Cortex of kidney (tissue), 1 donor: ENCODE measurements at places on chromosomes 13 and 19.

DNA sequence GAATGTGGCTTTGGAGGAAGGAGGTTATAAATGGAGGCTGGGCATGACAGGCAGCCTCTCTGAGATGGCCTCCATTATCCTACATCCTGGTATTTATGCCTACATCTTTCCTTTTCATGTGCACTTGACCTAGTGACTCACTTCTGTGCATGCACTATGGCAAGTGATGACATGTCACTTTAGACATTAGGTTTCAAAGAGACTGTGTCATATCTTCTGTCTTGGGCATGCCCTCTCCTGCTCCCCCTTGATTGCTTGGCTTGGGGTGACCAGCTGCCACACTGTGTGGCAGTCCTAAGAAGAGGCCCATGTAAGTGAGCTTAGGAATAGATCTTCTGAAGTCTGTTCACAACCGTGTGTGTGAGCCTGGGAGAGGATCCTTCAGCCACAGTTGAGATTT, 472.8 kb downstream of the FGF9 start:
- DNase-seq, result no peak

DNA sequence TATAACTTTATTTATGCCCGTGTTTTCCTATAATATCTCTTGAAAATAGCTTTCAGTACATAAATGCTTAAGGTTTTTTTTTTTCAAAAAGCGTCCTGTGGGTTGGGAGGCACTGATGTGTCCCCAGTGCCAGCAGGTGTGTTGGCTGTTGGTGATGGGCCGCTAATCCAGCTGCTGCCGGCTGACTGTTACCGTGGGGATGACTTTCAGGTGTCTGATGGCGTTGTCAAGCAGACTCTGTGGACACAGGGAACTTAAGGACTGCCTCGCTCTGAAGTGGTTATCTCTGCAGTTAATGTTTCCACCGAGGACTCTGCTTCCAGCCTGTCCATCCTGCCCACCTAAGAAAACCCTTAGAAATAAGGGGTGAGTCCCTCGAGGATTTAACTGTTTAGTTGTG, 94.5 kb downstream of the ANKRD10 start:
- no peak for DNase-seq

- DNase-seq, result no peak
Measured at GRCh38 chr13:66237411-66238062, 992.6 kb downstream of the PCDH9 start.

DNA sequence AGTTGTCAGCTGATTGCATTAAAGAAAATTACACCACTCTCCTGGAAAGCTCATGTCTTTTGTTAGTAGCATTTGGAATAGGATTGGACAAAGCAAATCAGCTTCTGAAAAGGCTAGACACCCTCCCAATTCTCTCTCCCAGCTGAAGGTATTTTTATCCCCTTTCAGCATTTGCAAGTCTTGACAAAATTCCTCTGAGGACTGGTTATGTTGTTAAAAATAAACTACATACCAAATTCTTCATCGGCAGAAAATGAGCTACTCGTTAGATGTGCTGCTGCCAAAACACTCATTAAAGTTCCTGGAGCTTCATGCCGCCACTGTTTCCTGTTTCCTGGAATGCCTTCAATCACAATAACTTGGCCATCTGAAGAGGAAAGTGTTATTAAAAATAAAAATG, 37.1 kb downstream of the UTP14C start:
- DNase-seq, result no peak

- no peak for DNase-seq
Measured at GRCh38 chr13:29884671-29885430, 34.4 kb upstream of the UBL3 start.

GRCh38 chr13:106117035-106117434, 418.4 kb downstream of the EFNB2 start:
- DNase-seq, result no peak

- DNase-seq, result no peak
Measured at GRCh38 chr13:53127373-53127772, 98.8 kb downstream of the OLFM4 start.

DNA sequence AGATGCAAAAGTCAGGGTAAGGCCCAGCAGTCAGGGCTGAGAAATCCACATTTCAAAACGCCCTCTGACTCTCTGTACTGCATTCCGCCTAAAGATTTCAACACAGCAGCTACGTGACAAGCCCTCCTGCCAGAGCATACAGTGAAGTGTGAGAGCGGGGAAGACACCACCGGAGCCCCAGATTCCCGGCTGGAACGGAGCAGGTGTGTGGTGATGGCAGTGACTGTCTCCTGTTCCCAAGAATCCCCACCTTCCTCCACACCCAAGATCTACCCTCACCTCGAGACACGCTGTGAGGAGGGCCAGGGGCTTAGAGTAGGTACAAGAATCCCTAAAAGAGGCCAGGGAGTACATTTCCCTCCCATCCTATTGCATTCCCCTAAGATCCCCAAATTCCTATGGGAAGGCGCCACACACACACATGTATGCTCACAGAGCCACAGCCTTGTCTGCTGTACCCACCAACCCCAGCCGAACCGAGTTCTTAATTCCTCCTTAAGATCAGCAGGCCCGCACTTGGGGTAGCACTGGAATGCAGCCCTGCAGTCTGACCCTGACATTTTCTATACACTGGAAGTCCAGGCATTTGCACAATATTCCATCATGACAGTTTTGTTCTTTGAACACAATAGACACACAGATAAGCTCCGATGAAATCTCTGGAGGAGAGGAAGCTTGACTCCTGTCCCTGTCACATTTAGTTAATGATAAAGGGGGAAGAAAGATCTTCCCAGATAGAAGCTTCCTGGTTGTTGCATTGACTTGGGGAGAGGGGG, 102.9 kb downstream of the FOXO1 start:
- DNase-seq, result no peak

DNA sequence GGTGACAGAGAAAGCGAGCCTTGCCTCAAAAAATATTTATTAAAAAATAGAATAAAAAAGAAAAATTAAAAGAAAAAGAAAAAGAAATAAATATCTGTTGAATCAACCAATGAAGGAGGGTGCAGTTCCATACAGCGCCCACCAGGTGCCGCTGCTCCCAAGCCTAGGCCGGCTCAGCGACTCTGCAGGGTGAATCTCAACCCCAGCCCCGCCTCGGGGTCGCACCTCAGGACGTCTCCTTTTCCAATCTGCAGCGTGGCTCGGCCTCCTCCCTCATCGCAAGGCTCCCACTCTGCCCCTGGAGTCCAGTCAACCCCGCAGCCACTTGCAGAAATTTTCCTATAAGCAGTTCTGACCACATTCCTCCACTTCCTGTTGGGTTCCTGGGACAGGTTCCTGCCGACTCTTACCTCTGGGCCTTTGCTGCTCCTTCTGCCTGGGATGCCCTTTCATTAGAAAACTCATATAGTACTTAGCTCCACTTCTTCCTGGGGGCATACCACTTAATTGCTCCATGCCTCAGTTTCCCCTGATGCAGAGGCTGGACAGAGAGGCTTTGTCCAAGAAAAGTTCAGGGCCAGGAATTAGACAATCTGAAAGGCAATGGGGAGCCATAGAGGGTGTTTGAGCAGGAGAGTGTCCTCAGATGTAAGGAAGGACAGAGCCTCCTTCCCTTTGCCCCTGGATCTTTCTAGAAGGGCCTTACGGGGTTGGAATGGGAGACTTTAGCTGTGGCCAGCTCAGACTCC, 24.3 kb downstream of the NFILZ start:
- DNase-seq, result no peak

DNA sequence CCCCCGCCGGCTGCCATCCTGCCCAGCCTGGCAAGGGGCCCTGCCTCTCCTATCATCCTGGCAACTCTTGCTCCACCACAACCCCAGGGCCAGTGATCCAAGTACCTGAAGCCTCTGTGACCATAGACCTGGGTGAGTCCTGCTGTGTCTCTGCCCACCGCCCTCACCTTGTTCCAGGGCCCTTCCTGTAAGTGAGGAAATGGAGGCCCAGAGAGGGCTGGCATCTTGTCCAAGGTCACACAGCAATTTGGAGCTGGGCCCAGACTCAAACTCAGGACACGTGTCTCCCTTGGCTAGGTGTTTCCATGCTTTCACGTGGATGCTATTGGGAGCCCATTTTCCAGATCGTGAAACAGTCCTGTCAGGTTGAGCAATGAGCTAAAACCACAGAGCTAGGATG, 3.7 kb downstream of the CREB3L3 start:
- DNase-seq, result no peak

DNA sequence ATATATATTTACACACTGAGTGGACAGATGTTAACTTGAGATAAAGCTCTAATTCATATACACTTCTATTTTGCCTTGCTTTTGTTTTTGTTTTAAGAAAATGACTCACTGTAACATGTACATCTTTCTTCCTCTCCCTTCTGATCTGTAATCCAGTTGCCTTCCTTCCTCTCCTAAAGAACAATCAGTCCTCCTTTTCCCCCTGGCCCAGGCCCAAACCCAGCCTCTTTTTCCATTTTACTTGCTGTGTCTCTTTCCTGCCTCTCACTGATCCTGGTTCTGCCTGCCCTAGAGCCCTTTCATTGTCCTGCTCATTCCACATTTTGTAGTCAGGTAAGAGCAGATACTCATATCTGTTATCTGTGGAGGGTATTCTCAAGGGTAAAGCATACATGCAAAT, 50.8 kb downstream of the ZAR1L start:
- DNase-seq, result no peak

DNA sequence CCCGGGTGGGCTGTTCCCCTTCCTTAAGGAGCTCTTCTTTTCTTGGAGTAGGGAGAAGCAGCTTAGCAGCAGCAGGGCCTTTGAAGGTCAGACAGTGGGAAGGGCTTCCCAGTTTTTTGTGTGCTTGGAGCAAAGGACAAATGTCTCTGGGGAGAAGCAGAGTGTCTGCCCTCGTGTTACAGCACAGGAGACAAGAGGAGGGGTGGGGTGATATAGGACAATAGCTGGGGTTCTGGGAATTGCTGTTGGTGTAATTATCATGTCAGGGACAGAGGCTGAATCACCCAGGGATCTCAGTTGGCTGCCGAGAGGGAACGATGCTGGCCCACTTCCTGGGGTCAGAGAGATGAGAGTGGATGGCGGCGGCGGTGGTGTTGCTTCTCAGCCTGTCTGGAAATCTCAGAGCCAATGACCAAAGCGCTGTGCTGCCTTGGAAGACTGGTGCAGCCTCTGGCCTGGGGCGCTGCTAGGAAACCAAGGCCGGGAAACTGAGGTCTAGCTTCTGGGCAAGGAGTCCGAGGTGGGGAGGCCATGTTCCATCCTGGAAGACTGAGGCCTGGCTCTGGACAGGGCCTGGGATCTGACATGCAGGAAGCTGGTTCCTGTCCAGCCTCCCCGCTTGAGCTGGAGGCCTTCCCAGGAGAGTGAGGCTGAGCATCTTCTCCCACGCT, 1.2 kb downstream of the INAFM1 start:
- no peak for DNase-seq

DNA sequence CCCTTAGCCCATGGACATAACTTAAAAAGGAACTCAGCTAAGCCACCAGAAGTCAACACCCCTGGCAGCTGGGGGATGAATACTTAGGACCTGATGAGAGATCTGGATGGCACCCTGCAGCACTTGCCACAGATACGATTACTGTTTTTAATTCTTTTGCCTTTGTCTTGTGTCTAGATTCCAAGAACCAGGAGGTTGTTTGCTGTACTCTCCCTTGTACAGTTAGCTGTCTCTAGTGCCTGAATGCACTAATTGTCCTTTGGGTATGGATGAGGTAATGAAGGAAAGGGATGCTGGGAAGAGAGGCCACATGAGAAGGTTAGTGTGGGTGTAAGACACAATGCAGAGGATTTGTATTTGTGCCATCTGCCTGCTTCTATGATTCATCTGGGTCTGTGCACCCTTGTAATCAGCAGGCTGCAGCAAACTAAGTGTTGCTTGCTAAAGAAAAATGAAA, 385.8 kb downstream of the KCNRG start:
- no peak for DNase-seq

DNA sequence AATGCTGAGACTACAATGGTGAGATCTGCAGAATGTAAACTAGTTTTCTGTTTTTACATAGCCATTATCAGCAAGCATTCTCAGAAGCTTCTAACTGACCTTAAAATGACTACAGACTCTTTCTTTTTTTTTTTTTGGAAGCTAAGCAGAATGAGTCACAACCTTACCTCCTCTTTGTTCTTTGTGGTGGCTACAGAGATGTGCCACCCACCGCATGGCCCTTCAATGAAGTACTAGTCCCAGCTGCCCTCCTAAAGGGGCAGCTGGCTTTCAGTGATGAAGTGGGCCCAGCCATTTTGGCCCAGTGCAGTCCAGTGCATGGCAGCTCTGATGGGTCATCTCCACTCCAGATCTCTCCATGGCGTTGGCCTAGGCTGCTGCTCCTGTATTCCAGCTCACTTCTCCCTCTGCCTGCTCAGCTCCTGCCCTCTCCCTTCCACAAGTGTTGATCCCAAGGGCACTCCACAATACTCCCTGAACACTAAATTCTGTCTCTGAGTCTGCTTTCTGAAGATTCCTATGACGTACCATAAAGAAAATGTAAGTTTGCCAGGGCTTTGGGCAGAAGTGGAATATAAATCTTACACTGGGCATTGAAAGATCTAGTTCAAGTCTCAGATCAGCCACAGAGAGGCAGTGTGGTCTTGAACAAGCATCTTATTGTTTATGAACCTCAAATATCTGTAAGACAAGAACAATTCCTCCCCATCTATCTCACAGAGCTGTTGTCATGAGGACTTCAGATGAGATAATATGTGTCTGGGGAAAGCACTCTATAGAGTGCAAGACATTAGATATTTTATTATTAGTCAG, 85.6 kb downstream of the RXFP2 start:
- no peak for DNase-seq

DNA sequence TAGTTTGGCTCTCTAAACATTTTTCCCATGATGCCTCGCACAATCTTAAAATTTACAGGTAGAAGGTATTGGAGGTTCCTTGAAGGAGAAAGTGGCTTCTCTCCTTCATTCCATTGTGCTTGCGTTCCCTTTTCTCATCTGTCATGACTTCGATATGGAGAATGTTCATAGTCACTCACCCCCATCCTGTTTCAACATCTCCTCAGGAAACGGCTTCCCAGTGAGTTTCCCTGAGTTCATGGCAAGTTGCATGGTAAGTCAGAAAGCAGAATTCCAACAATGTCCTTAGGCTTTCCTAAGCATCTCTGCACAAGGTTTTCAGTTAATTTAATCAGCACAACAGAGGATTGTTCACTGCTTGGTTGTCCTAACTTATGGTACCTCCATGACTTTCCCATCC, 581.8 kb upstream of the SLITRK5 start:
- no peak for DNase-seq

- DNase-seq, result no peak
Measured at GRCh38 chr13:109355875-109356434, 430.4 kb downstream of the IRS2 start.
